AG04449 (cell line): ENCODE measurements at places on chromosomes 11 and 22.

GRCh38 chr11:2540223-2540991 is 95.6 kb downstream of the KCNQ1 start:
- DNase-seq, result no peak

- no peak for DNase-seq
Measured at GRCh38 chr11:64015935-64016845, 19.5 kb upstream of the FLRT1 start.

DNA sequence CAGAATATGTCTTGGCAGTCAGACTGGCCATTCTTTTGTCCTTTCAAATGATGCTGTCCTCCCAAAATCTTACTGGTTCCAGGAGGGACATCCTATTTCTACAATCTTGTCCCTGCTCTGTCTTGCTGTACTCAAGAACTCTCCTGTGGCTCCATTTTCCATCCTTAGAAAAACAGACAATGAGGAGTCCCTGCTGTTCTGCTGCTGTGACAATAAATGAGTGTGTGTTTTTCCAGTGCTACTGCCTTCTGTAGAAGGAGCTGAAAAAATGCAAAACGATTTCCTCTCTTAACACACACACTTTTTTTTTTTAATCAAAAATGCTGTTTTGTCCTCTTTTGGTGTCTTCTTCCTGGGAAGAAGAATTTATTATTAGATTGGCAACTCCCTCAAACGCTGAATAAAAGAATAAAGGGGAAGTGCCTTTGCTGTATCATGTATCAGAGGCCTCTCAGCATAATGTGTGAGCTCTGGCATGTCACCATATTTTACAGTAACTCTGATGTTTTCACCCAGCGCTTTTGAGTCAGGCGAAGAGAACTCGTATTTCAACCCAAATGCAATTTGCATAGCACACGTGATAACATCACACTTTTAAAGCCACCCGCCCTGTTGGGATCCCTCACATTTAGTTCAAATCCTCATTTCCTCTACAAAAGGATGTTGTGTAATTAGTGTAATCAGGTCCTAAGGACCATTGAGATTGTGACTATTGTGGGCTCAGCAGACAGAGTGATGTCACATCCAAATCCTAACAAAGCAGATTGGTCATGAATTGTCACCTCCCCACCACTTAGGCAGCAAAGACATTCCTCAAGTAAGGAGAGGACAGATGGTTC is 496.0 kb upstream of the LARGE1 start:
- no peak for DNase-seq

DNA sequence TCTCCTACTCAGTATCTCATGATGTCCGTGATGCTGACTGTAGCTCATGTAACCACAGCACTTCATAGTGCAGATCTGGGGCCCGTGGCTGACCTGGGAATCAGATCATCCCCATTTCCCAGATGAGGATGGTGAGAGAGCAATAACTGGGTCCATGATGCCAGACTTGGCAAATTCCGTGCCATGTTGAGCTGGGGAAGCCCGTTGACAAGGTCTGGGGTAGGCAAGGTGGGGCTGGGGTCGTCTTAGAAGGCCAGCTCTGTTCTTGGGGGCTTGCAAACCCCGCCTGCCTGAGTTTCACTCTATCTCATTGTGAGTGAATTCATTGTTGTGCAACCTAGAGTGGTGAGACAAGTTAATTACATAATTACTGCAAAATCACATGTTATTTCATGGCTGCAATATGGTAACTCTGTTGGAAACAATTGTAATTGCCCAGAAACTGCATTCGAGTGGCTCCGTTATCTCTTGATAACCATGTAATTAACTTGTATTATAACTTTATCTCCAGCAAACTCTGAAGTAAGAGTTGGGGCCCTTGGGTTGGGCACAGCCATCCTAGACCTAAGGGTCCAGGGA is 41.7 kb downstream of the LMO1 start:
- no peak for DNase-seq

GRCh38 chr11:127223026-127223425 is 222.5 kb upstream of the KIRREL3 start:
- no peak for DNase-seq

- peak; percentile 23 for DNase-seq
Measured at GRCh38 chr11:14980854-14981253, 8.7 kb upstream of the CALCA start.

GRCh38 chr11:35160246-35160824 is 21.4 kb downstream of the CD44 start:
- DNase-seq, result no peak

GRCh38 chr11:108601150-108601549 is 7.6 kb upstream of the EXPH5 start:
- DNase-seq, result no peak

DNA sequence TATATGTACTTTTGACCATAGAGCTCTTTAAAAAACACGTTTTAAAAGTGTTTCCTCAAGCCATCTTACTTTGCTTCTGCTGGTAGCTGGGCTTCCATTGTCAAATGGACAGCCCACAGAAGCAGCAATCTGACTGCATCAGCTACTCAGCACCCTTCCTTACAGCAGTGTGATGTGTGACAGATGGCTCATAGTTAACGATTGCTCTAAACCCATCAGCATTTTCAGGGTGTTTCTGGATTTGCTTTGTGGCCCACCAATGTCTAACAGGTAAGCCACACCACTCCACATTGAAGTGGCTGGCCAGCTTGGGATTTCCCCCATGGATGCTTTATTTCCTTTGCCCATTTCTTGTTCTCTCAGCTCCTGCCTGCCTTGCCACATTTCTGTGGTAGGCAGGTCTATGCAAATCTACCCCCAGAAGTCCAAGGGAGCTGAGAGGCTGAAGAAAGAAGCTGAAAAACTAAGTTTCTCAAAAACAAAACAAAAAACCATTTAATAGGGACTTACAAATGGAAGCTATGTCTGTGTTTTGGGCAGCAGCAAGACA is 7.3 kb upstream of the FAR1 start:
- DNase-seq, result no peak

DNA sequence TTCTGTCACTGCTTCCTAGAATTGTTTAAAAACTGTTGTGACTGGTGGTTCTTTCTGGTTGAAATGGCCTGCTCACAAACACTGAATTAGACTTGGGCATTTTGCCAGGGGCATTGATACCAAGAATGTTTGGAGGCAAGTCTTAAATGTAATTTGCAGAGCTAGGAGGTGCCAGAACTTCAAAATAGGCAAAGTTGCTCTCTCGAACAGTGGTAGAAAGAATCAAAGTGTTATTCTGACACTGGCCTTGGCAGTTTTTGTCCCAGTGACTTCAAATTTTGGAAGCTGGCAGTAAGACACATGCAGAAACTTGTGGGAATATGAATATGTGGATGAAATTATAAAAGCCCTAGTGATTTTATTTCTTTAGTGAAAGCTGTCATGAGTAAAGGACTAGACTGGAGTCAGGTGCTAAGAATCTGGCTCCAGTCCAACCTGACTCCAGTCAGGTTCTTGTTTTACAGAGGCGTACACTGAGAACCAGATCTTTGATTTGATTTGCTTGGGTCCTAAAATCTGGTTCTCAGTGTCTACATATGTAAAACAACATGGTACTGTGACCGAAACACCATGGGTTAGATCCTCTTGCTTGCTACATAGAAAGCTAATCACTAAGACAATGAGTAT is 20.9 kb downstream of the SVIP start:
- no peak for DNase-seq

GRCh38 chr11:115085461-115086210 is 407.3 kb downstream of the NXPE2 start:
- DNase-seq, result no peak

- DNase-seq, result no peak
Measured at GRCh38 chr11:29564486-29564885, 452.3 kb downstream of the KCNA4 start.

DNA sequence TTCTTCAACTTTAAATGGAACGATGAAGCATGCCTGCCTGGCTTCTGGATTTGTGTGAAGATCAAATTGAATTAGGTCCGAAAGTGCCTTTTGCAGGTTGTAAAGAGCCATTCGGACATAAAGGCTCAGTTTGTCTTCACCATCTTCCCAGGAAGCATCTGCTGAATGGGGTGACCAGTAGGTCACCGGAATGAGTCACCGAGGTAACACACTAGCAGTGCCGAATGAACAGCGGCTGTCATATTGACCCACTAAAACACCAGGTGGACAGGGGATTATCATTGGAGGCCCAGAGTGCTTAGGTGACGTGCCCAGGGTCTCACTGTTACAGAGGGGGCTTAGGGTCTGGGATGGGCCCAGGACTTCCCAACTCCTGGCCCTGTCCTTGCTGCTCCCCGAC is 43.1 kb upstream of the MYH9 start:
- no peak for DNase-seq

GRCh38 chr11:74139151-74139918 is 31.5 kb downstream of the C2CD3 start:
- DNase-seq, result no peak

GRCh38 chr22:23216461-23217170 is 36.3 kb downstream of the BCR start:
- no peak for DNase-seq

DNA sequence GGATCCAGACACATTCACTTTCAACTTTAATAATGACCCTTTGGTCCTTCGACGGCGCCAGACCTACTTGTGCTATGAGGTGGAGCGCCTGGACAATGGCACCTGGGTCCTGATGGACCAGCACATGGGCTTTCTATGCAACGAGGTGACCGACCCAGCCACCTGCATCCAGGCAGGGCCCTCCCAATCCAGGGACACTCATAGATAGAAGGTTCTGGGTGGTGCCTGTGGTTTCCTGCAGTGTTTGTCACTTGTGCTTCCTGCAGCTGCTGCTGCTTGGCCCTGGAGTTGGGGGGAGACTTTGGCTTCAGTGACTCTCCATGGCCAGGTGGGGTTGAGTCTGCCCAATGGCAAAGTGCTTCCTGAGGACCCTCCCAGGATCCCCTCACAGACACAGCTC is 7.3 kb downstream of the APOBEC3B start:
- no peak for DNase-seq

DNA sequence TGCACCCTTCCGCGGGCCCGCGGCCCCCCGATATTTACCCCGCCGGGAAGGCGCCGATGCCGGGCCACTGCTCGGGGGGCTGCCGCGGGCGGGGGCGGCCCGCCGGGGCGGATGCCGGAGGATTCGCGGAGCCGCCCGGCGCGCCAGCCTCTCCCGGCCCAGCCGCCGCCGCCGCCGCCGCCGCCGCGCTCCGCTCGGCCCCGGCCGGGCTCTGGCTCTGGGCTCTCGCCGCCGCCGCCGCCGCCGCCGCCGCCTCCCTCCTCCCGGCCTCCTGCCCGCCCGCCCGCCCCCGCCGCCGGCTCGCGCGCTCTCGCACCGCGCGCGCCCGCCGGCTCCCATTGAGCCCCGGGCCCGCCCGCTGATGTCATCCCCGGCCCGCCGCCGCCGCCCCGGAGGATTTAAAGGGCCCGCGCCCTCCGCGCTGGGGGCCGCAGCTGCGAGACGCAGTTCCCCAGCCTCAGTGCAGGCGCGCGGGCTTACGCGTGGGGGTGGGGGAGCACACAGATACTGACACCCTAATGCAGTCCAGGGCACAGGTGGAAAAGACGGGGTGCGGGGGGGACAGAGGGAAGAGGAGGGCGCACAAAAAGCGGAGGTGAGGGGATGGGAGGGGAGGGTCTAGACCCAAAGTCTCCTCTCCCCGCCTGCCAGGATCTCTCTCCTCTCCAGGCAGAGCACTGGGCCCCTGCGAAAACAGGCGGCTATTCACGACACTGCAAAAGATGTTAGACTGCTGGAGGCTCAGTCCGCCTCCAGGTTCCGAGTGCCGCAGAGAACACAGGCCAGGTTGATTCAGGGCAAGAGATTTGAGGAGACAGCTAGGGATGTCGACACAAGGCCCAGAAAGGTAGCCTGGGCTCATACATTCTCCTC is at the start of gene CSNK1E:
Gene CSNK1E (minus strand): TSS at position 312 of the 873 bp plus-strand sequence. CDS start 3,276 bp downstream, outside the sequence.
- DNase-seq, result no peak

DNA sequence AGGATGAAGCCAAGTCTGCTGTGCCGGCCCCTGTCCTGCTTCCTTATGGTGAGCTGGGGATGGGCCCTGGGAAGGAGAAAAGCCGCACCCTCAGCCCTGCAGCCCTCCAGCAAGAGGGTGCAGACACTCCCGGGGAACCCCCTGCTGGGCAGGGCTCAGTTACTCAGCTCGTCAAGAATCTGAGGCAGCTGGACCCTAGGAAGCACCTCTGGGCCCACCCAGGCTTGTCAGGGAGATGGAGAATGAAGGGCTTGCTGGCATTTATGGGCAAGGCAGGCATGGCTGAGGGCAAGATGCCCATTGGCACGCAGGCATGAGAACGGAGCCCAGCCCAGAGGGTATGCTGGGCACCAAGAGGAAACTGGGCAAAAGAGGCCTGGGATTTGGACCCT is 12.9 kb downstream of the RELT start:
- DNase-seq, result no peak

DNA sequence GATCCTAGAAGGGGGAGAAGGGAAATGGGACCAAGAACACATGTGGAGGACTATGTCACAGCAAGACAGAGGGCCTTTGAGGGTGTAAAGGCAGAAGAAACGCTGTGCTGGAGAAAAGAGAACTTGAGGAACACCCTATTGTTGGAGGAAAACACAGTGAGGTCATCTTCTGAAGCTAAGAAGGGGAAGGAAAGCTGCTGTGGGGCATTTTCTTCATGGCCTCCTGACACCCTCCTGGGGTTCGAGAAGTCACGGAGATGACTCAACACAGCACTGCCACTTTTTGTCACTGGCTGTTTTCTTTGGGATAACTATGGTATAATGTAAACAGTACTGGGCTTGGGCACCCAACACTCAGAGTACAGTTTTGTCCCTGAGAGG is 492.6 kb upstream of the CADM1 start:
- DNase-seq, result no peak

- DNase-seq, result no peak
Measured at GRCh38 chr22:32541481-32541880, 66.9 kb downstream of the FBXO7 start.

DNA sequence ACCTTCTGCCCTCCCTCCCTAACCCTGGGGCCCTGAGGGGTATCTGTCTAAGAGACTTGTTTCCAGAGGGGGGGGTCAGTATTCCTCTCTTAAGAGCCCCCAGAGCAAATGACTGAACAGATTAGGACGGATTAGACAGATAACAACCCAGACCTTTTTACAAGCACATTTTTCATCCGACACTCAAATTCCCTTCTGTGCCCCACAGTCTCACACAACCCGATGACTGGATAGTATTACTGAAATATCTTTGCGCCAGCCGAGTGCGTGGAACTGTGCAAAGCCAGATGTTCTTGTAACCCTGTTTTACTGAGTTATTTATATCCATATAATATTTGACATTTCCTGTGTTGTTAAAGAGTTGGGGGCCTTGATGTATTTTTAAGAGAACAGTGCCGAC is 30.9 kb upstream of the FLI1 start:
- DNase-seq, result no peak

DNA sequence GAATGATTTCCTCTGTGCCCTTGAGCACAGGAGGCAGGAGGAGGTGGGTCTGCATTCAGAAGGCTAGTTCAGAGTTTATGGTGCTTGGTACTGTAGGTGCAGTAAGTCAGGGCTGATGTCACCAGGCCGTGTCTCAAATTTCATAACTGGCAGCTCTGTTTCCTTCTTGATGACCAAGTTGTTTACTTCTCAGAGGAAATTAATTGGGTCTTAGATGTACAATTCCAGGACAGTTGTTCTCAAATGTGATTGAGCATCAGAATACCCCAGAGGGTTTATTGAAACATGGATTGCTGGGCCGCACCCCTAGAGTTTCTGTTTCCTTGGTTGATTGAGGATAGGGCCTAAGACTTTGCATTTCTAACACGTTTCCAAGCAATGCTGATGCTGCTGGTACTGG is 6.2 kb downstream of the AMOTL1 start:
- DNase-seq, result no peak

GRCh38 chr11:30566482-30566881 is 19.7 kb downstream of the MPPED2 start:
- no peak for DNase-seq
